Uterus (tissue), 4 donors: ENCODE measurements at places on chromosomes 3 and 15.
A peak's percentile ranks its signal among the peaks of the same experiment; 100 is the strongest.

- H3K27ac ChIP-seq: no peak overlapping the region
- no peak for DNase-seq
- H3K4me3 ChIP-seq: no peak overlapping the region
- H3K4me1 ChIP-seq: no peaks in the 10 kb centered on the region
These were observed 23.1 kb upstream of the MITF start for GRCh38 chr3:69716119-69716518.

DNA sequence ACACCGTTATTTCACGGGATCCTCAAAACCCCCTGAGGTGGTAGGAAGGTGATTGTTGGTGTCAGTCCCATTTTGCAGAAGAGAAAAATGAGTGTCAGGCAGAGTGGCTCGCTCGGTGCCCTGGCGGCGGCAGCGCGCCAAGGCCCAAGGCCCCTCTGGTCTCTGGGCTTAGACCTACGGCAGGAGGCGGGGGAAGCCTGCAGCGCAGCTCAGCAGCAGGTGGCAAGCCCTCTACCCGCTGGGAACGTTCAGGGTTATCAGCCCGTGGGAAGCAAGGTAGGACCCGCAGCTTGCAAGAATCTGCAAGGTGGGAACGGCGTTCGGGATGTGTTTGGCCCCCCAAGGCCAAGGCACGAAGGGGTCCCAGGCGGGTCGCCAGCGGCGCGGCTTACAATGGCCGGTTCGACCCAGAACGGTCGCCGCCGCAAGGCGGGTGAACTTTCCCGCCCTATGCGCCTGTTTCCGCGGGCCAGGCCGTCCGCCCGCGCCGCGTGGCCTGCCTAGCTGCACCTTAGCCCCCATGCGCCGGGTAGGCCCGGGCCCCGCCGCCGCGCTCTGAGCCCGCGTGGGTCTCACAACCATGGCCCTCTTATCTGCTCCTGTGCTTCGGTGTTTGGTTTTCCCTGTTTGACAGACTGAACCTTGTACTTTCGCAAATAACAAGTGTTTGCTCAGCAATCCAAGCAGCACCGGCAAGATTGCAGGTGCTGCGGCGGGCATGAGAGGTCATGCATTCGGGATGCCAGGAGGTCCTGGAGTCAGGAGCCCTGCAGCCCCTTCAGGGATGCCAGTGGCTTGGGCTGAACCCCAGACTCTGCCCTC, 39.7 kb downstream of the CCNL1 start:
- H3K27me3 ChIP-seq: no peaks in the 10 kb centered on the region
- no peaks in the 10 kb centered on the region for H3K4me1 ChIP-seq
- no peaks in the 10 kb centered on the region for H3K36me3 ChIP-seq
- H3K4me3 ChIP-seq: no peak overlapping the region
- no peak overlapping the region for H3K27ac ChIP-seq

- H3K27ac ChIP-seq: no peak overlapping the region
- H3K4me1 ChIP-seq: no peaks in the 10 kb centered on the region
- peak; percentile 20 for DNase-seq
- H3K4me3 ChIP-seq: no peak overlapping the region
- H3K27me3 ChIP-seq: no peaks in the 10 kb centered on the region
These were observed 78.5 kb upstream of the LARS2 start for GRCh38 chr3:45309876-45310275.

DNA sequence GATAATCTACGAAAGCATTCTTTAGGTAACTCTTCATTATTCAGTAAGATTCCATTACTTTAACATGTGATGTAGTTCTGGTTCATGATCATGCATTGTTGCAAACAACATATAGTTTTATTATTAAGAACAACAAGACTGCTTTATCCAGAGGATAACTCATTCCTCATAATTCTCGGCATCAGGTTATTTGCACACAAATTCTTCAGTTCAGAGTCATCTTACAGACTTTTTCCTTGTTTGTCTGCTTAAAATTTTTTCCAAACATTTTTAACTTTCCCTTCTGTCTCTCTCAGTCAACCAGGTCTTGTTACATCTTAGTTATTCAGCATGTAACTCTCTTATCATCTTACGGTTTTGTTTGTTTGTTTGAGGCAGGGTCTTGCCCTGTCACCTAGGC, 60.1 kb downstream of the VGLL3 start:
- H3K4me3 ChIP-seq: no peak overlapping the region
- no peak overlapping the region for H3K27ac ChIP-seq
- DNase-seq: no peak
- no peaks in the 10 kb centered on the region for H3K4me1 ChIP-seq
- no peaks in the 10 kb centered on the region for H3K27me3 ChIP-seq

GRCh38 chr3:108538083-108538482, 27.7 kb upstream of the MYH15 start:
- no peak overlapping the region for H3K27ac ChIP-seq
- H3K4me3 ChIP-seq: no peak overlapping the region
- no peak for DNase-seq
- H3K36me3 ChIP-seq: no peaks in the 10 kb centered on the region
- no peaks in the 10 kb centered on the region for H3K27me3 ChIP-seq

- H3K36me3 ChIP-seq: no peaks in the 10 kb centered on the region
- no peak overlapping the region for H3K4me3 ChIP-seq
- no peaks in the 10 kb centered on the region for H3K4me1 ChIP-seq
- no peaks in the 10 kb centered on the region for H3K27me3 ChIP-seq
- H3K27ac ChIP-seq: no peak overlapping the region
These were observed 38.4 kb upstream of the PLXND1 start for GRCh38 chr3:129644836-129645235.

DNA sequence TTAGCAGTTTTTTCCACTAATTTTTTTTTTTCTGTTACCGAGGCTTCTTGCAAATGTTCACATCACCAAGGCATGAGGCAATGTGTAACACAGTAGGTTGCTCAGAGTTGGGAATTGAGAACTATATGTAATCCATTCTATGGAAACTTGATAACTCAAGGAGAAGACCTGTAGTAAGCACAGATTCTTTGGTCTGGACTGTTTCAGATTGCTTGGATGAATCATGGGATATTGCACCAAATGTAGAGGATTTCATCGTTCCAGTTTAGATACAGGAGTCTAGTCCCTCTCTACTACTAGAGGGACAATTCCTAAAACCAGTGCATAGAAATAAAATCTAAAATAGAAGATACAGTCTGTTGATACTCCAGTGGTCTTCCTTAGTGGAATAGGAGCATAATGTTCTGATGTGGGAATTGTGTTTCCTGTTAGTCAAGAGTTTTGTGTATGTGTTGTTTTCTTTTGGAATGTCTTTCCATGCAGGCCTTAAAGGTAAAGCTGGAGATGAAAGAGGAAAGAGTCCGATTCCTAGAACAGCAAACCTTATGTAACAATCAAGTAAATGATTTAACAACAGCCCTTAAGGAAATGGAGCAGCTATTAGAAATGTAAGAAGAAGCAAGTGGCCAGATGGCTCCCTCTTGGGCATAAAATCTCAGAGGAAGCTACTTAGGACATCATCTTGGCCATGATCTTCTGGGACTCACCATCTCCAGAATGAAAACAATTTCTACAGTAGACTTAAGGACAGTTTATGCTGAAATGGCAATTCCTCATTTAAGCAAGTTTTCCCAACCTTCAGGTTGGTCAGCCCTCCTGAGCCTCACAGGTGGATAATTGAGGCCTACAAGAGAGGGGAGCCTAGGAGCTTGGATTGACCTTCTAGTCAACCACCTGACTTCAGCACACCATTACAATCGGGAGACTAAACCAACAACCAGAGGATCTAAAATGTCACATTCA, 10.7 kb downstream of the KNSTRN start:
- no peak for DNase-seq
- H3K27me3 ChIP-seq: no peaks in the 10 kb centered on the region
- H3K4me1 ChIP-seq: no peaks in the 10 kb centered on the region
- H3K36me3 ChIP-seq: no peaks in the 10 kb centered on the region
- no peak overlapping the region for H3K27ac ChIP-seq

DNA sequence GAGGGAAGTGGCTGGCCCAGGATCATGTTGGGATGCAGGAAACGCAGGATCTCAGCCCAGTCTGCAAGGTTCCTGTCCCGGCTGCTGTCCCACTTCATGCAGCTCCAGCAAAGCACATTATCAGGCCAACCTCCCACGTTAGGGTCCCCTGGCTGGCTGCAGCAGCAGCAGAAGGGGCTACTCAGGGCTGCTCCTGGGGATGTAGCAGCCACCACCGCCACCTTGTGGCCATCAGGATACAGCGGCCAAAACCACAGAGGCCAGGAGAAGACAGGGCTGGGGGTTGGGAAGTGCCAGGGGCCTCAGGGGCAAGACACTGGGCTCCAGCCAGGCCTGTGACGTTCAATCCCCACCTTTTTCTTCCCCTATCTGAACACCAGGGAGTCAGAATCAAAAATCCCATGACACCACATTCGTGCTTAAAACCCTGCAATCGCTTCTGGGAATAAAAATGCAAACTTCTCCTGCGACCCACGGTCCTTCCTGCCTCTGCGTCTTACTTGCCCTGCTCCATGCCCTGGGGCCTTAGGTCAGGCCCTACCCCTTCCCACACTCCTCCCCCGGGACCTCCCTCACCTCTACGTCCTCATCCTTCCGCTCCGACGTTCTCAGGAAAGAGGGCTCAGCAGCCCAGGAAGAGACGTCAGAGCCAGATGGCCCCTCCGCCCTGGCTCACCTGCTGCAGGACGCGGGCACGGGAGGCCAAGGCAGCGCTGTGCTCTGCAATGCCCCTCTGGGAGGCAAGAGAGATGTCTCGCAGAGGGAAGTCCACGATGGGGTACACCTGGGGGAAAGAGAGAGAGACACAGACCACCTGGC, 21.5 kb downstream of the SSUH2 start:
- H3K4me3 ChIP-seq: no peak overlapping the region
- peaks cover 2% of the 10 kb centered on the region for H3K4me1 ChIP-seq
- H3K36me3 ChIP-seq: no peaks in the 10 kb centered on the region
- peak; percentile 74 for DNase-seq

DNA sequence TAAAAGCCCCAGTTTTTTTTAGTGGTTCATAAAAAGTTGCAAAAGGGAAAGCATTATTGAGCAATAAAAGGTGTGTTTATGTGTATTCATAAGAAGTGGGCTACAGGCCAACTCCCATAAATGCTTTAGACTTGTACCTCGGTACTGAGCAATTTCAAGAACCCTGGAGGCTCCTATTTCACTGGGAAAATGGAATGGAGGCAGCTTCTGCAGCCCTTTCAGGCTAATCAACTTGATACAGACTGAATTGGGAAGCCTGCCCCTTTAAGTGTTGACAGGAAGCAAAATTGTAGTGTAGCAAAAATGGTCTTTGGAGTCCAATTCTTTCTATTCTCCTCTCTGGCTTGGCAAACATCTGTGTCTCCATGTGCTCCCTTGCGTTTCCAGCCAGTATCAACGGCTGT, 118.8 kb downstream of the ECT2 start:
- no peak overlapping the region for H3K4me3 ChIP-seq
- H3K27me3 ChIP-seq: no peaks in the 10 kb centered on the region
- DNase-seq: no peak
- H3K36me3 ChIP-seq: no peaks in the 10 kb centered on the region
- no peak overlapping the region for H3K27ac ChIP-seq

GRCh38 chr3:44883999-44884431, 9.6 kb downstream of the TGM4 start:
- no peaks in the 10 kb centered on the region for H3K27me3 ChIP-seq
- H3K4me3 ChIP-seq: no peak overlapping the region
- no peaks in the 10 kb centered on the region for H3K4me1 ChIP-seq

- peaks cover 11% of the 10 kb centered on the region for H3K4me1 ChIP-seq
- no peak for DNase-seq
- H3K27me3 ChIP-seq: no peaks in the 10 kb centered on the region
- no peak overlapping the region for H3K27ac ChIP-seq
- no peaks in the 10 kb centered on the region for H3K36me3 ChIP-seq
These were observed 12.8 kb upstream of the UTS2B start for GRCh38 chr3:191343115-191343514.

DNA sequence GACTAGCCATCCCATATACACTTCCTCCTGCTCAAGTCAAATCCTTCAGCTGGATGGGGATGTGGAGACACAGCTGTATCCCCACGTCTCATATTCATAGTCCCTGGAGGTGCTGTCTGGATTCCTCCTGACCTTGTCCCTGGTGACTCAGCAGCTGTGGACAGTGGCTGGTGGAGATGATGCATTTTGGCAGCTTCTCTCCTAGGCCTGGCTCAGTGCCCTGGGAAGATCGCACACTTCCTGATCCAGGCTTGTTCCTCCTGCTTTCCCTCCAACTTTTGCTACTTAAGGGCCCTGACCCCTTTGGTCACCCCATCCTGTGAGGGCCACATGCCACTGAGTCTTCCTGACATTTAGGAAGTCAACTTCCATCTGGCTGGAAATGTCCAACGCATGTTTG, 44.4 kb downstream of the ADAMTSL3 start:
- no peak overlapping the region for H3K27ac ChIP-seq
- H3K4me1 ChIP-seq: no peaks in the 10 kb centered on the region
- no peak overlapping the region for H3K4me3 ChIP-seq
- DNase-seq: peak; percentile 76
- no peaks in the 10 kb centered on the region for H3K36me3 ChIP-seq
- H3K27me3 ChIP-seq: no peaks in the 10 kb centered on the region

GRCh38 chr15:45449916-45450867, 71.8 kb upstream of the GATM start:
- H3K27ac ChIP-seq: no peak overlapping the region
- no peak for DNase-seq
- no peaks in the 10 kb centered on the region for H3K4me1 ChIP-seq

- no peak overlapping the region for H3K4me3 ChIP-seq
- no peaks in the 10 kb centered on the region for H3K4me1 ChIP-seq
- no peaks in the 10 kb centered on the region for H3K36me3 ChIP-seq
- H3K27ac ChIP-seq: no peak overlapping the region
- DNase-seq: no peak
- no peaks in the 10 kb centered on the region for H3K27me3 ChIP-seq
These were observed 37.5 kb downstream of the ARNT2 start for GRCh38 chr15:80441714-80442113.

DNA sequence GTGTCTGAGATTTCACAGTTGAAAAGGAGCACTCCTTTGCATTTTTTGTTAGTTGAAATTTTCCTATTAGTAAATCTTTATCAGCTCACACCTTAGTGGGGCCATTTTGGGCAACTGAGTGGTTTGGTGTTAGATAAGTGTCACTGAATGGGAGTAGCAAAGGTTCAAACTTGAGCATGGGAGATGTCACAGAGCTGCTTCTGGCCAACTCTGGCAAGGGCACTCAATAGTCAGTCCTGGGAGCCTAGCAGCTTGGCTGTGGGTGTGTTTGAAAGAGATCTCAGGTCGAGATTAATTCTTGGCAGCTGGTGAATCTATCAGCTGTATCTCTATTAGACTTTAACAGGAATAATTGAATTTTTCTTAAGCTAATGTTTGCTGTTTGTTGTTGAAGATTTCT, 579.3 kb downstream of the EDEM1 start:
- DNase-seq: no peak
- H3K4me3 ChIP-seq: no peak overlapping the region
- H3K36me3 ChIP-seq: no peaks in the 10 kb centered on the region

GRCh38 chr3:180705619-180706018, 26.3 kb upstream of the CCDC39 start:
- H3K4me1 ChIP-seq: no peaks in the 10 kb centered on the region
- H3K27ac ChIP-seq: no peak overlapping the region
- no peaks in the 10 kb centered on the region for H3K36me3 ChIP-seq
- H3K4me3 ChIP-seq: no peak overlapping the region
- no peaks in the 10 kb centered on the region for H3K27me3 ChIP-seq

DNA sequence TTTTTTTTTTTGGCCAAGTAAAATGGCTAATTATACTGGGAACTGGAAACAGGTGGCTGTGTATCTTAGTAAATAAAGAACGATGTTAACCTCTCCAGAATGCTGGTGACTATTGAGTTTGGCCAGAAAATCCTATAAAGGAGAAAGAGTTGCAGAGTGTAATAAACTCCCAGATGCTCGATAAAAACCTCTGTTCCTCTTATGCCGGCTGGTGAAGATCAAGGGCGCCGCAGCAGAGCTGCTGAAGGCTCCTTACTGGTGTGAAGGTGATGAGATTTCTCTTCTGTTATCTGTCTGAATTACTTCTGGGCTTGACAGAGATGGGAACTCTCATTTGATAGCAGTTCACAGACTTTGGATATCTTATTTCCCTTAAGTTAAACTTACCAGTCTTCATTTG, 104.6 kb downstream of the PTPRG start:
- no peaks in the 10 kb centered on the region for H3K4me1 ChIP-seq
- no peaks in the 10 kb centered on the region for H3K36me3 ChIP-seq
- H3K4me3 ChIP-seq: no peak overlapping the region
- no peak for DNase-seq
